Activated CD4-positive, alpha-beta T cell treated with anti-CD3 and anti-CD28 coated beads for 48 hours (primary cell): ENCODE measurements at places on chromosomes 12 and 14.
A peak's percentile ranks its signal among the peaks of the same experiment; 100 is the strongest.

GRCh38 chr12:109863847-109864712 is 16.3 kb downstream of the GLTP start:
- DNase-seq, result no peak

GRCh38 chr12:89067421-89068187 is 284.7 kb downstream of the DUSP6 start:
- DNase-seq, result no peak

DNA sequence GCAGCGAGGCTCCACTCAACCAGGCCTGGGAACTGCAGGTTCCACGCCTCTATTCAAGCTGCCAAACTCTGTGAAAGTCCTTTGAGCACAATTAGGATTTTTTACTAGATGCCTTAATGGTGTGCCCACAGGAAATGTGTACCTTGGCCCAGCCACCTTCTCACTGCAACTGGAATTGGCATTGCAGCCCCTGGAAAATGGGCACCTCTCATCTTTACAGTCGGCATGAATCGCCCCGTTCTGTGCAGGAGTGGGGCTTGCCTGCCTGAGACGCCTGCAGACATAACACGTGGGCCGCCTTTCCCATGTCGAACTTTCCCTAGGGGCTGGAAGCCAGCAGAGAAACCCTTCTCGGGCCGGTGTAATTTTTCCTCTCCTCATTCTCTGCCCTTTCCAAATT is 42.0 kb upstream of the ELK3 start:
- no peak for DNase-seq

DNA sequence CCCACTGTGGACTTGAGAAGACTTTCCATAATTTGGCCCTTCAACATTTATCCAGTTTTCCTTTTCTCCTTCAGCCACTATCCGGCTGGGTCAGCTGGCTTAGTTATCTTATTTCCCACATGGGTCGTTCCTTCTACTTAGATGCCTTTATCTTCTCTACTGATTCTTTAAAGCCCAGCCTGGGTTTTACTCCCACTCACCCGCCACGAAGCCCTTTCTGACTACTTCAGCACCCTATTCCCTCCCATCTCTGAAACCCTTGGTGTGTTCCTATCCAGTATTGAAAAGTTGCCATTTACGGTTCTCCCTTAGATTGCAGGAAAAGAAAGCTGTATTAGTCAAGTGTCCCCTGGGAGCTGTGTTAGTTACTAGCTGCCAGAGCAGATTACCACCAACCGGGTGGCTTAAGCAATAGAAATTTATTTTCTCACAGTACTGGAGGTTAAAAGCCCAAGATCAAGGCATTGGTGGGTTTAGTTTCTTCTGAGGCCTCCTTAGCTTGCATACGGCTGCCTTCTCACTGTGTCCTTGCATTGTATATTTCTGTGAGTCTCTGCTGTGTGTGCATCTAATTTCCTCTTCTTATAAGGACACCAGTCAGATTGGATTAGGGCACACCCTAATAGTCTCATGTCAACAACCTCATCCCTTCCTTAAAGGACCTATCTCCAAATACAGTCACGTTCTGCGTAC is 105.5 kb downstream of the GPATCH2L start:
- DNase-seq, result no peak

DNA sequence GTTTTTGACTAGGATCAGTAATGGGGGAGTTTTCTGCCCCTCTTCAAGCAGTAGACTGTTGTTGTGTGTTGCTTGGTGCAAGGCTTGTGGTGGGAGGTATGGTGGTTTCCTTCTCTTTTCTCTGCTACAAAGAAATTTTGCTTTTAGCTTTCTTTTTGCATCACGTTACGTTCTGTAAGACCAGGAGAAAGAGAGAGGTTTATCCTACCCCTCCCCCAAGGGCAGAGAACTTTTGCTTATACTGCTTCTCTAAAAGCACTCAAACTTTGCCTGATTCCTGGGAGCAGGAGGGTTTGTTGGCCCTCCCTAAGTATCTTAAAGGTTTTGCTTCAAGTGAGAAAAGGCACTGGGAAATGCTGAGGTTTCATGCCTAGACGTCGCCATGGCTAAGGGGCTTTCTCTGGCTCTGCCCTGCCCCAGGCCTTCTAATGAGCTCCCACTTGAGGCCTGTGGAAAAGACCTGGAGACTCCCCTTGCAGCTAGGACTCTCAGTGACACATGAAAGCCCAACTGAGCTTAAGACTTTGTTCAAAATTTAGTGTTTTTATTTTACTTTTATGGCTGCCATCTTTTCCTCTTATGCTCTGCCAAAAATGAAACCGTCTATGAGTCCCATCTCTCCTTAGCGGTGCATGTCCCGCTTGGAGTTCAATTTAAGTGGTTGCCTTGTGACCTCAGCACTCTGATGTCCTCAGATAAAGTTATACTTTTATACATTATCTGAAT is 49.2 kb downstream of the EIF2S3B start:
- no peak for DNase-seq

- DNase-seq, result no peak
Observed at GRCh38 chr14:99708449-99708848, 24.4 kb downstream of the CYP46A1 start.

DNA sequence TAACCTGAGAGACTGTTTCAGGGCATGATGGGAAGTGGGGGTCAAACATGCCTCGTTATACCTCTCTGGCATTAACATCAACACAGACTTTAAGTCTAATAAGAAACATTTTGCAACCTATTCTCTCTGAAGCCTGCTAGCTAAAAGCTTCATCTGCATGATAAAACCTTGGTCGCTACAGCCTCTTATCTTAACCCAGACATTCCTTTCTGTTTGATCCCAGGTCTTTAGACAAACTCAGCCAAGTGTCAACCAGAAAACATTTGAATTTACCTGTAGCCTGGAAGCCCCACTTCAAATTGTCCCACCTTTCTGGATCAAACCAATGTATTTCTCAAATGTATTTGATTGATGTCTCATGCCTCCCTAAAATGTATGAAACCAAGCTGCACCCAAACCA is 9.1 kb downstream of the PPP2R3C start:
- DNase-seq, result no peak

GRCh38 chr12:2644683-2645405 is 149.9 kb upstream of the FKBP4 start:
- no peak for DNase-seq

- no peak for DNase-seq
Observed at GRCh38 chr14:103684871-103685270, 30.4 kb downstream of the XRCC3 start.

GRCh38 chr14:22887990-22888378 is 5.0 kb downstream of the REM2 start:
- peak; percentile 70 for DNase-seq
